ENCODE measurements at places on chromosomes 13 and 19.
A peak's percentile ranks its signal among the peaks of the same experiment; 100 is the strongest.

DNA sequence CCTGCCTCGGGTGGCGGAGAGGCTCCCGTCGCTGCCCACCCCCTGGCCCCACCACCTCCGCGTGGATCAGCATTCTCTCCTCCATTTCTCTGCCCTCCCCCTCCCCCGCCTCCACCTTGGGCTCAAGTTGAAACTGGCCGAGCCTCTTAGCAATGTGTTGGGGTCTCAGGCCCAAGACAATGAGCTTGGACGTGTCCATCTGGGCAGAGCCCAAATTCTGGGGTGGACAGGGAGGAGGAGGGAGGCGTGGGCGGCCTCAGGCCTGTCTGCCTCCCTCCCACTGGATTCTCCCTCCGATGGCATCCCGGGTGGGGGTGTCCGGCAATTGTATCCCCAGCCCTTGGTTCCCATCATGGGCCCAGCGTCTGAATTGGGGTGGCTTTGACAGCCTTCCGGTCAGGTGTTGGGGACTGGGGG, 1.2 kb downstream of the CELF5 start:
- DNase-seq = no peak

- DNase-seq = no peak
These were observed 385.1 kb downstream of the IRS2 start for GRCh38 chr13:109401307-109401706.

GRCh38 chr13:30868799-30869470, 37.1 kb upstream of the MEDAG start:
- no peak for DNase-seq

- DNase-seq = peak; percentile 34
These were observed 5.6 kb downstream of the LYL1 start for GRCh38 chr19:13097033-13097462.

GRCh38 chr13:40059540-40060232, 404.2 kb downstream of the COG6 start:
- no peak for DNase-seq

GRCh38 chr13:24328145-24328544, 18.8 kb downstream of the C1QTNF9 start:
- no peak for DNase-seq

GRCh38 chr19:2691951-2692350, 10.5 kb downstream of the GNG7 start:
- no peak for DNase-seq

- no peak for DNase-seq
These were observed 68.1 kb upstream of the SLC10A2 start for GRCh38 chr13:103134271-103134670.

- no peak for DNase-seq
These were observed 652 bp downstream of the POU4F1 start for GRCh38 chr13:78602561-78603239.

- no peak for DNase-seq
These were observed 22.4 kb upstream of the RNF113B start for GRCh38 chr13:98199480-98199879.
